Thyroid gland (tissue), 4 donors: ENCODE measurements at places on chromosomes 2 and 18. TPM values are rescaled to one million over a fixed set of nuclear protein-coding genes. Genes with fewer than 3 reads are reported as not detected.

DNA sequence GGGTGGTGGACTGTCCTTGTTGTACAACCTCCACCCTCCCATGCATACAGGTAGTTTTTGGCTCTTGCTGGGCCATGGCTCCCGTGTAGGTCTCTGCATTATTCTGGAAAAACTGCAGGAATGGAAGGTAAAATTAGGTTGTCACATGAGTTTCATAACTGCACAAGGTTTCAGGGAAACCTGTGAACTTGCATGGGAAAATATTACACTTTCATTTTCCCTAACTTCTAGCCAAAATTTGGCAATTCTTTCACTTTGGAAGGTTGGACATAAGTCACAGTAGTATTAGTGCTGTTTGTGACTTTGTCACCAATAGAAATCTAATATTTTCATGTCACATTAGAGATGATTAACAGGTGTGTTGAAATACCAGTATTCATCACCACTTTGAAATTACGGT, 118.1 kb upstream of the MGAT5 start:
- H3K4me1 ChIP-seq, result peaks cover 35% of the 10 kb centered on the region
- no peak overlapping the region for H3K27ac ChIP-seq
- no peaks in the 10 kb centered on the region for H3K27me3 ChIP-seq
- no peaks in the 10 kb centered on the region for H3K36me3 ChIP-seq

DNA sequence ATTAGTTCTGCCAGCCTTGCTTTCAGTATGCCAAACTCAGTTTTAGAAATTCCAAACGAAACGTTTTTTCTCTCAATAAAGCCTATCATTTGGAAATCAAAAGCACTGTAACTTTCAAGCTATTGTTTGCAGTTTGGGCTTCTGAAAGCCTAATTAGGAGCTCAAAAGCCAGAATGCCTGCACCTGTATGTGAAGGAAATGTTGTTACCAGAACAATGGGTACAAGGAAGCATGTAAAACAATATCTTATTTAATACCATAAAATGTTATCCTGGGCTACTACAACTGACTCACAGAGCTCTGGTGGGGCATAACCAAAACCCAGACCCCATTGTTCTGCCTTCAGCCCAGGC, 12.6 kb upstream of the GULP1 start:
- no peaks in the 10 kb centered on the region for H3K36me3 ChIP-seq
- H3K27ac ChIP-seq, result no peak overlapping the region
- no peak for DNase-seq
- no peak overlapping the region for H3K4me3 ChIP-seq
- H3K4me1 ChIP-seq, result no peaks in the 10 kb centered on the region

GRCh38 chr2:216142540-216142939, 33.4 kb downstream of the XRCC5 start:
- no peak overlapping the region for H3K4me3 ChIP-seq
- no peaks in the 10 kb centered on the region for H3K27me3 ChIP-seq
- H3K4me1 ChIP-seq, result peaks cover 4% of the 10 kb centered on the region
- H3K27ac ChIP-seq, result no peak overlapping the region
- no peak for DNase-seq

DNA sequence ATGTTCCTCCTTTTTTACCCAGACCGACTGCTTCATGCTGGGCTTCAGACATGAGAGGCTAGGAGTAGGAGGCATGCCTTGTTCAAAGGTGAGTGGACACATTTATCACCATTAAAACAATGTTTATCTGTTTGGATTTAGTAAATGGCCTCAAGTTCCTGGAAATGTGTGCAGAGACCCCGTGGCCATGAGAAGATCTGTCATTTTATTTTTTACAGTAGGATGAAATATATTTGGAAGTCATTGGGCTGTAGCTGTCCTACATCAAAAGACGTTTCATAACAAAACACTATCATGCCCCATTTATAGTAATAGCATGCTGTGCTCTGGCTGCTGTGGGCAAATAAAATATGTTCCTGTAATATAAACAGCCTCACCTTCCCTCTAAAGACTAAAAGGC, 403.9 kb upstream of the TNP1 start:
- H3K4me3 ChIP-seq, result no peak overlapping the region
- no peak for DNase-seq
- no peak overlapping the region for H3K27ac ChIP-seq
- no peaks in the 10 kb centered on the region for H3K27me3 ChIP-seq
- H3K36me3 ChIP-seq, result no peaks in the 10 kb centered on the region

GRCh38 chr2:230664128-230664527, 48.5 kb upstream of the CAB39 start:
- DNase-seq, result peak; percentile 86
- no peaks in the 10 kb centered on the region for H3K36me3 ChIP-seq
- H3K4me3 ChIP-seq, result no peak overlapping the region
- H3K27me3 ChIP-seq, result no peaks in the 10 kb centered on the region
- H3K4me1 ChIP-seq, result peaks cover 28% of the 10 kb centered on the region
- peak overlapping the region; percentile 41 for H3K27ac ChIP-seq

- no peaks in the 10 kb centered on the region for H3K4me1 ChIP-seq
- H3K27me3 ChIP-seq, result no peaks in the 10 kb centered on the region
- no peak overlapping the region for H3K27ac ChIP-seq
- DNase-seq, result no peak
These were observed 151.5 kb downstream of the INHBB start for GRCh38 chr2:120497261-120497977.

- no peak overlapping the region for H3K27ac ChIP-seq
- H3K36me3 ChIP-seq, result no peaks in the 10 kb centered on the region
- no peak overlapping the region for H3K4me3 ChIP-seq
- H3K27me3 ChIP-seq, result no peaks in the 10 kb centered on the region
These were observed 19.4 kb upstream of the ITPRID2 start for GRCh38 chr2:181872178-181872577.

DNA sequence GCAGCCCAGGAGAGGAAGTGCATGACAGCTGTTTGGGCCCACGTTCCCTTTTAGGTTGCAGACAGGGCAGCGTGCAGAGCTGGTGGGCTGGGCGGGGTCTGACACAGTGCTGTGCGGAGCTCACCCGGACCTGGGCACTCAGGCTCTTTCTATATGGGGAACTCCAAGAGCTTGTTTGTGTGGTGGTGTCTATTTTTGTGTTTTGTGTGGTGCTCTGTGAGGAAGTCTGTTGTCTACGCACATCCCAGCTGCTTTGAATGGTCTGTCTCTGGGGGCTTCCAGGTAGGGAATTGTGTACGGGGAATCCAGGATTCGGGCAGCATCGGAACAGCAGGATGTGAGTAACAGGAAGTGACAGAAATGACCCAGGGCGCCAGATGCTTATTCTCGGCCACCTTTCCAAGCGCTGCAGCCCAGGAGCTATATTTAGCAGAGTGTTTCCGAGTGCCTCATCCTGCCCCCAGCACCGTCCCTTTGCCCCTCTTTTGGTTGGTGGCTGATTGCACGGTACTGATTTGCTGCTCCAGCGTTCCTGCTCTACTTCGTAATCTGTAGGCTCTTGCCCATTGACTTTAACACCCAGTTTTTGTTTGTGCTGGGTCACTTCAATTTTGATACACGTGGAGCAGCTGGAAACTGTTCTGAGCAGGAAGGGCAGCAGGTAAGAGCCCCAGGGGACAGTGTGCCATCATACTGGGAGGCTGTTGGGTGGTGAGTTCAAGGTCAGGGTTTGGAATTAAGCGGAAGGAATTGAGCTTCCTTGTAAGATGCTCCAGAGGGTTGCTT, 64.7 kb downstream of the DGKD start:
- H3K4me1 ChIP-seq, result peaks cover 93% of the 10 kb centered on the region
- DNase-seq, result peak; percentile 27
- no peak overlapping the region for H3K4me3 ChIP-seq
- peak overlapping the region; percentile 95 for H3K27ac ChIP-seq

- no peak overlapping the region for H3K4me3 ChIP-seq
- no peaks in the 10 kb centered on the region for H3K27me3 ChIP-seq
- H3K4me1 ChIP-seq, result no peaks in the 10 kb centered on the region
- peaks cover 68% of the 10 kb centered on the region for H3K36me3 ChIP-seq
- H3K27ac ChIP-seq, result no peak overlapping the region
- DNase-seq, result no peak
These were observed 27.9 kb downstream of the PSMD1 start for GRCh38 chr2:231084565-231084964.

GRCh38 chr2:66437691-66438497, 3.0 kb downstream of the MEIS1 start:
- H3K4me1 ChIP-seq, result peaks cover 20% of the 10 kb centered on the region
- H3K4me3 ChIP-seq, result peak overlapping the region; percentile 6
- H3K36me3 ChIP-seq, result no peaks in the 10 kb centered on the region
- peaks cover 6% of the 10 kb centered on the region for H3K27me3 ChIP-seq

The LIPG gene
- 555 TPM for total RNA-seq

The ODC1 gene
- 76.2 TPM for total RNA-seq
